ENCODE measurements at places on chromosomes 3 and 15.

GRCh38 chr15:27495963-27496459 is 525.0 kb downstream of the GABRG3 start:
- no peak overlapping the region for H3K4me3 ChIP-seq
- H3K36me3 ChIP-seq = no peaks in the 10 kb centered on the region
- no peaks in the 10 kb centered on the region for H3K27me3 ChIP-seq
- no peak overlapping the region for H3K27ac ChIP-seq

DNA sequence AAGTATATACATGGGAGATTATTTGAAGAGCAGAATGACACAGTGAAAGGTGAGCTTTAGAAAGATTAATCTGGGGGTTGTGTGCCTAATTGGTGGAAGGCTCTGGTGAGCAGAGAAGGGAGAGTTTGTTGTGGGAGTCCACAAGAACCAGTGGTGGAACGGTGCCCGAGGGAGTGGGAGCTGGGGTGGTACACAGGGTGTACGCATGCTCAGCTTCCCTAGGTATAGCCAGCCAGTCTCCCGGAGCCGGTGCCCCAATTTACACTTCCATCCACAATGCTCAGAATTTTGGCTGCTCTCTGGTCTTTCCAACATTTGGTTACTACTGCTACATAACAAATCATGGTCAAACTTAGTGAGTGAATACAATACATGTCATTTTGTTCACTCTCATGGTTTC is 92.5 kb downstream of the MITF start:
- no peak overlapping the region for H3K27ac ChIP-seq
- peaks cover 5% of the 10 kb centered on the region for H3K36me3 ChIP-seq
- DNase-seq = no peak

- DNase-seq = no peak
- H3K4me3 ChIP-seq = peak overlapping the region; percentile 89
- H3K36me3 ChIP-seq = no peaks in the 10 kb centered on the region
- no peak overlapping the region for H3K27ac ChIP-seq
These were observed 1.7 kb upstream of the FAH start for GRCh38 chr15:80151148-80151547.

DNA sequence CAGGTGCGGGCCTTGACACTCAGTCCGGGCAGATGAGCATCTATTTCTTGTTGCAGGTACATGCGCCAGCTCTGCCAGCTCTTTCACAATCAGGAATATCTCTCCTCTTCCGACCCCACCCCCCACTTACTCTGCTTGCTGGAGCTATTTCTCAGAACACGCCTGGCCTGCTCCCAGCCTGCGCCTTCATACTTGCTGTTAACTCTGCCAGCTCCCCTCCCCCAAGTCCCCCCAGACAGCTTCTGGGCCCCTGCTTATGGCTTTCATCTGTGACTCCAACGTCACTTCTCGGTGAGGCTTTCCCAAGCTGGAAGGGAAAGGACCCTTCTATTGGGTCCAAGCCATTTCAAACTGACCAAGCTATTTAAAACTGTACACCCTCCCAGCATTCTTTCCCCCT is 15.2 kb downstream of the MAGEF1 start:
- peaks cover 14% of the 10 kb centered on the region for H3K36me3 ChIP-seq
- no peak for DNase-seq
- H3K4me3 ChIP-seq = no peak overlapping the region
- H3K27ac ChIP-seq = no peak overlapping the region

GRCh38 chr3:172167892-172168648 is 128.7 kb downstream of the FNDC3B start:
- no peaks in the 10 kb centered on the region for H3K27me3 ChIP-seq
- peaks cover 42% of the 10 kb centered on the region for H3K4me1 ChIP-seq

DNA sequence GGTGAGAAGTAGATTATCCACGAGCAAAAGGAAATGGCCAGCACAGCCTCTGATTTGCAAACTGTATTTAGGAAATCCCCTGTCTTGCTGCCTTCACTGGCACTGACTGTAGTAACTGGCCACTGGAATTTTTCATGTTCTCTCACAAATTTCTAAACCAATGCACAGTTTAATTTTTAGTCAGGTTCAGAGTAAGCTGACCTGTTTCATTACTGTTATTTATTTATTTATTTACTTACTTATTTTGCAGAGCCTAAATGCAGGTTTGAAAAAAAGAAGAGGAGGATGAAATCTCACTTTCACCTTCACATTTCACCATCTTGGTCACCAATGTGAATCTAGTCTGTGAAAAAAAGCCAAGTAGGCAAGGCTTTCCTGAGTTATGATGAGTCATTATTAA is 291.0 kb downstream of the PLOD2 start:
- no peaks in the 10 kb centered on the region for H3K4me1 ChIP-seq
- no peaks in the 10 kb centered on the region for H3K36me3 ChIP-seq
- no peak for DNase-seq
- no peak overlapping the region for H3K27ac ChIP-seq

DNA sequence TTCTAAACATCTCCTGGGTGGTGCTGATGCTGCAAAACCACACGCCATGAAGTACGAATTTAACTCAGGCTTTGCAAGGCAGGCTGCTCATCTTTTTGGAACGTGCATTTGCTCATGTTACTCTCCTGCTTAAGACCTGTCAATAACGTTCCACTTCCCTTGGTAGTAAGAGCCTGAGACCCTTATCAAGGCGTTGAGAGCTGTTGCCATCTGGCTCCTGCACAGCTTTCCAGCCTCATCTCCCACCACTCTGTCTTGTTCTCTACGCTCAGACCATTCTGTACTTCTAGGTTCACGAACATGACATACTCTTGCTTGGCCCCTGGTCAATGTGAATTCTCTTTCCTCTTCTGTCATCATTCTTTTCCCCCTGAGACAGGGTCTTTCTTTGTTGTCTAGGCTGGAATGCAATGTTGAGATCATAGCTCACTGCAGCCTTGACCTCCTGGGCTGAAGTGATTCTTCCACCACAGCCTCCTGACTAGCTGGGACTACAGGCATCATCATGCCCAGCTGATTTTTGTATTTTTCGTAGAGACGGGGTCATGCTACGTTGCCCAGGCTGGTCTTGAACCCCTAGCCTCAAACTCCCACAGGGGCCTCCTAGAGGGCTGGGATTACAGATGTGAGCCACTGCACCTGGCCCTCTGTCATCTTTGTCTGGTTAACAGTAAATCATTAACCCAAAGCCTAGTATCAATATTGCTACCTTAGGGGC is 202.8 kb downstream of the CADPS start:
- no peak overlapping the region for H3K27ac ChIP-seq
- H3K27me3 ChIP-seq = peaks cover 31% of the 10 kb centered on the region
- H3K4me1 ChIP-seq = no peaks in the 10 kb centered on the region
- H3K36me3 ChIP-seq = no peaks in the 10 kb centered on the region

DNA sequence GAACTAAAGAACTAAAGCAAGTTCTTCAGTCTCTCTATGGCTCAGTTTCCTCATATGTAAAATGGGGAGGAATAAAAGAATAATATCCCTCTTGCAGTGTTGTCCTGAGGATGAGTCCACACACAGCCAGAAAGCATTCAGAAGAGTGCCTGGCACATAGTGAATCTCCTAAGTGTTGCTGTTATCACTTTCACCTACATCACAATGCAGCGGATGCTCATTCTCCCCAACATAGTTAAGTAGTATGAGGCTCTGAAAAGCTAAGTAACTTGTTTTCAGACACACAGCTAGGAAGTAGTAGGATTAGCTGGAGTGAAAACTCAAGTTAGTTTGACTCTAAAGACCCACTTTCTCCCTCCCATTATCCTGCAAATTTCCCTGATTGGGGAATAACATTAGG is 9.1 kb upstream of the USP3 start:
- no peak for DNase-seq
- no peak overlapping the region for H3K4me3 ChIP-seq
- H3K27ac ChIP-seq = no peak overlapping the region
- no peaks in the 10 kb centered on the region for H3K36me3 ChIP-seq

GRCh38 chr3:178802993-178803693 is 266.9 kb downstream of the KCNMB2 start:
- DNase-seq = no peak
- H3K27me3 ChIP-seq = no peaks in the 10 kb centered on the region
- peaks cover 3% of the 10 kb centered on the region for H3K36me3 ChIP-seq
- no peak overlapping the region for H3K4me3 ChIP-seq

DNA sequence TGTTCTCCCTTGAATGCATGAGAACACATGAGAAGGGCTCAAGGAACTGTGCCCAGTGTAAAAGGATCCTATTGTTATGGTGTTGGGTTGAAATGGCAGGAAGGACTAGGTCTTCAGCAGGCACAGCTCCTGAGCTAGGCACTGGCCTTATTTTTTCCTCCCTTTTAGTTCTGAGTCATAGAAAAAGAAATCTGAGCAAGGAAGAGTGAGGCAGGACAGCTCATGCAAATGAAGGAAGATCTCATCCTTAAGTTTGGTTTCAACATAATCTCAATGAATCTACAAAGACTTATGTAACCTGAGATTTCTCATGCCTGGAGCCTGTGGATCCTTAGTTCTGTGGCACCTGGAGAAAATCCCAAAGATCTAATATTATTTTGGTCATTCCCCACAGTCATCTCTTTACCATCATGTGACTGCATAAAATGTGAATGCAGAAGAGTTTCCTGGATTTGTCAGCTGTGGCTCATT is 188.6 kb upstream of the TBL1XR1 start:
- no peak overlapping the region for H3K4me3 ChIP-seq
- peaks cover 3% of the 10 kb centered on the region for H3K36me3 ChIP-seq
- no peak overlapping the region for H3K27ac ChIP-seq
- H3K27me3 ChIP-seq = no peaks in the 10 kb centered on the region

DNA sequence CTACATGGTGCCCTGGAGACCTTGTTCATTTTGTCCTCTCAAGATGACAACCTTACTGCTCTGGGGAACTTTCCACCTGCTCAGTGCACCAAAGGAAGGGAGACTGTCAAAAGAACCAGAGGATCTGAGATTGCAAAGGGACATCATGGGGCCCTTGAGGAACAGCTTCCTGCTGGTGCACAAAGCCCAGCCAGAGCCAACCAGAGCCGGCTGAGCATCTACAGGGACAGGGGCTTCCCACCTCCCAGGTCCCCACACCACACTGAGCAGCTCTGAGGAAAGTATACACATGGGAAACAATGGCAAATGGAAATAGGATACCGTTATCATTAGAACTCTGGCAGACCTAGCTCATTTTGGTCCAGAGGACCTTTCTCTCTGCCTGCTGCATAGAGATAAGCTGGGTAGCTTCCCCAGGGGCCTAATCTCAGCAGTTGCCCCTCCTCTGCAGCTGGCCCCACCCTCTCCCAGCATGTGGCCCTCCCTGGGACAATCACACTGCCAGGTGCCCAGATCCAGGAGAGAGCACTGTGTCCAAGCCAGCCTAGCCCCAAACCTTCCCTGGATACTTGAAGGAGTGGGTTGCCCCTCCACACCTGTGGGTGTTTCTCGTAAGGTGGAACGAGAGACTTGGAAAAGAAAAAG is 123.4 kb upstream of the PRR20G start:
- H3K27me3 ChIP-seq = no peaks in the 10 kb centered on the region
- no peaks in the 10 kb centered on the region for H3K36me3 ChIP-seq
- peaks cover 80% of the 10 kb centered on the region for H3K4me1 ChIP-seq
- no peak for DNase-seq

DNA sequence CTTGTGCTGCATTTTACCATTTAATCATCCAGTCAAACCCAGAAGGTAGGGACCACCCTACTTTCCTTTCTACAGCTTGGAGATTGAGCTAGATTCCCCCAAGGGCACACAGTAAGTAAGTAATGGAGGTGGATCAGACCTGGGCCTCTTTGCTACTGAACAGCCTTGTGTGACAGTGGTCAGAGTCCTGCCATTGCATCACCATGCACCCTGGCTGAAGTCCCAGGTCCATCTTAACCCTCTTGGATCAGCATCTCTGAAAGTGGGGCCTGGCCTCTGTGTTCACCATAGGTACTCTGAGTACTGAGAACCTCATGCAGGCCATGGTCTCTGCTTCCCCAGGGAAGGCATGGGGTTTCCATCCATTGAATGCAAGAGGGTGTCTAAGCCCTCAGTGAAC is 34.5 kb upstream of the ATP10A start:
- no peak overlapping the region for H3K27ac ChIP-seq
- no peak for DNase-seq
- no peak overlapping the region for H3K4me3 ChIP-seq
- H3K36me3 ChIP-seq = no peaks in the 10 kb centered on the region
- no peaks in the 10 kb centered on the region for H3K27me3 ChIP-seq

DNA sequence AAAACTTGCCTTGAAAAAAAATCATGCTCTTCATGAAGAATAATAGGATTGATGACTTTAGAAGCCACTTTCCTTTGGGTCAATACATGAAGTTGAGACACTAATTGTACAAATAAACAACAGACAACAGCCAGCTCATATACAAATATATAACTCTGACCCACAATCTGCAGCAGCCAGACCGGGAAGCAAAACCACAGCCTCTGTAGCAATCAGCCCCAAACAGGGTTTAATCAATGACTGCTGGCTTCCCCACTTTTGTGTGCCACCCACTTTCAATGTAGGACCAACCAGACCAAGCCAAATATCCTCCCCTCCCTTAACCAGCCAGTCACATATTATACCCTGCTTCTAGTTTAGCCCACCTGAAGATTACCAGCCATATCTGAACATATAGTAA is 39.0 kb downstream of the IFT57 start:
- H3K27ac ChIP-seq = no peak overlapping the region
- H3K36me3 ChIP-seq = peaks cover 15% of the 10 kb centered on the region
- H3K4me3 ChIP-seq = no peak overlapping the region
- H3K27me3 ChIP-seq = no peaks in the 10 kb centered on the region
- H3K4me1 ChIP-seq = no peaks in the 10 kb centered on the region

- peaks cover 36% of the 10 kb centered on the region for H3K27me3 ChIP-seq
- no peaks in the 10 kb centered on the region for H3K36me3 ChIP-seq
- peak; percentile 44 for DNase-seq
- H3K27ac ChIP-seq = no peak overlapping the region
- H3K4me3 ChIP-seq = peak overlapping the region; percentile 77
- H3K4me1 ChIP-seq = peaks cover 9% of the 10 kb centered on the region
These were observed 18.4 kb downstream of the SPATA12 start for GRCh38 chr3:57078635-57079473.

DNA sequence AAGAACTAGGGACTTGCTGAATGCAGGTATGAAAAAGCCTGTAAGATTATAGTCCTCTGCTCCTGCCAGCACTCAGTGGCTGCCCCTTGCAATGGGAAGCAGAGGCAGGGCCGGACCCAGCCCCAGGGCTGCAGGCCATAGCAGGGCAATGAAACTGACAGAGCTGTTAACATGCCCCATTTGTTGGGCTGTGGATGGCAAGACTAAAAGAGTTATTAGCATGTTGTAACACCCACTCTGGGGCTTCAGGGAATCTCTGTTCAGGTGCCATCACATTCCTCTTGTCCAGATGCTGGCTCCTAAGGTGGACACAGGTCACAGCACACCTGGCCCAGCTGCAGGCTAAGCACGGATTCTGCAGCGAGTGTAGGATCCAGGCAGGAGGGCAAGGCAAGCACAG is 7.4 kb upstream of the OR5H2 start:
- no peak overlapping the region for H3K27ac ChIP-seq
- peaks cover 2% of the 10 kb centered on the region for H3K36me3 ChIP-seq
- no peak overlapping the region for H3K4me3 ChIP-seq
- H3K4me1 ChIP-seq = no peaks in the 10 kb centered on the region

DNA sequence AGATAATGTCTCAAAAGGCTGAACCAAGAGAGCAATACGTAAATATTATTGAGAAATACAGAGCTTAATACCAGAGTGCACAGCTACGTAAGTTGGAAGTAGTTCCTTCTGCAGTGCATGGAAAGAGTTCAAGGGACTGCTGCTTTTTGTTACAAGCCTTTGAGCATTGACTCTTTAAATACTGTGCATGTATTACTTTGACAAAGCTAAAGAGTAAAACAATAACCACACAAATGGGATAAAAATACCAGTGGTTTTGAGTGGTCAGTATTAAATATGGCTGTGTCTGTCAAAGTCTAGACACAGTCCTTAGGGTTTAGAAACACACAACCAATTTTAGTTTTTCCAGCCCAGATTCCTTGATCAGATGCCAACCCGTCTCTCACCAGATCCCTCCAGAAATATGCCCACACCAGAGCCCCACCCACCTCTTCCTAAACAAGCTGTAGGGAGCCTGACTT is 62.1 kb downstream of the SSR3 start:
- H3K27me3 ChIP-seq = no peaks in the 10 kb centered on the region
- no peaks in the 10 kb centered on the region for H3K4me1 ChIP-seq
- no peak overlapping the region for H3K4me3 ChIP-seq

Data from neural crest cell (in vitro differentiated cells).